ENCODE measurements at places on chromosomes 1 and 21. TPM values are rescaled to one million over a fixed set of nuclear protein-coding genes. Genes with fewer than 3 reads are reported as not detected.

- DNase-seq = no peak
Observed at GRCh38 chr1:18972531-18972930, 16.1 kb upstream of the IFFO2 start.

DNA sequence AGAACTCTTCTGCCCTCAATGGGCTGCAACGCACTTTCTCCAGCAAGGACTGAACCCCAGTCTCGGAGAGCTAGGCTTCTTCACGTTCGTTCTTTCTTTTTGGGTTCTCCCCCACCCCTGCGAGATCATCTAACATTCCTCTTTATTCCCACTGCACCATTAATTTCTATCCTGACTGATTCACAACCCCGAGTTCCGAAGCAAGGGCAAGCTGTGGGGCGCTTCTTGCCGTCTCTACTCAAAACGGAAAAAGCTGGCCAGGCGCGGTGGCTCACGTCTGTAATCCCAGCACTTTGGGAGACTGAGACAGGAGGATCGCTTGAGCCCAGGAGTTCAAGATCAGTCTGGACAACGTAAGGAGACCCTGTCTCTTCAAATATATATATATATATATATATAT, 37.4 kb upstream of the BTG2 start:
- no peak for DNase-seq

Gene TNFRSF18
- total RNA-seq = not detected

DNA sequence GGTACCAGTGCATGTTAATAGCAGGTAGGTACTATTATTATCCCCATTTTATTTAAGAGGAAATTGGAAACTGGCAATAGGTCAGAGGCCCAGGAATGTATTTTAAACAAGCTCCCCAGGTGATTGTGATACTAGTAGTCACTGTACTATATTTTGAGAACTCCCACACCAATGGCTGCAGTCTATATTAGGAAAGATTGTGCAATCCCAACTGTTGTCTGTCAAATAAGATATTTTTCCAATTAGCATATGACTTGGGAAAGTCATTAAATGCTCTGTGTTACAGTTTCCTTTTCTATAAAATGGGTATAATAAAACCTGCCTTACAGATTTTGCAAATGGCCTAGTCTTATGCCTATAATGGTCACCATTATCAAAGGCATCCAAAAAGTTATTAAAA, 94.2 kb upstream of the DMRTA2 start:
- no peak for DNase-seq

Data from H7 (cell line).